ENCODE measurements at places on chromosomes 13 and 19.

DNA sequence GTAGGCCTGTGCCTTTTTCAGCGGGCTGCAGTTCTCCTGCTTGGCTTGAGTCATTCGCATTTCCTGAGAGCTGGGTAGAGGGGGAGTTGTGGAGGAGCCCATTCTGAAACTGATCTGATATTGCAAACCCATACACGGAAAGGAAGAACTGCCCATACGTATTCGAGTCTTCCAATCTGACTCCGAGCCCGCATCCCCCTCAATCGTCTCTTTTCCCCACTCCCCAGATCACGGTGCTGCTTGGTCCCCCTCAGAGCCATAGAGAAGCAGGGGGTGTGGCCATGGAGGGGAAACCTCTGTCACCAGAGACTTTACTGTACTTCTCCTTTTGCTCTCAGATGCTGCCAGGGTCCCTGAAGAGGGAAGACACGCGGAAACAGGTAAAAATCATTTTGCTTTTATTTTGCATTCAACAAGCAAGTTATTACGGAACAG, at the start of gene CD22:
CD22 (plus strand) TSS at position 337 of the 435 bp plus-strand sequence. CDS start 2,854 bp downstream, outside the sequence.
- peak; percentile 39 for DNase-seq

DNA sequence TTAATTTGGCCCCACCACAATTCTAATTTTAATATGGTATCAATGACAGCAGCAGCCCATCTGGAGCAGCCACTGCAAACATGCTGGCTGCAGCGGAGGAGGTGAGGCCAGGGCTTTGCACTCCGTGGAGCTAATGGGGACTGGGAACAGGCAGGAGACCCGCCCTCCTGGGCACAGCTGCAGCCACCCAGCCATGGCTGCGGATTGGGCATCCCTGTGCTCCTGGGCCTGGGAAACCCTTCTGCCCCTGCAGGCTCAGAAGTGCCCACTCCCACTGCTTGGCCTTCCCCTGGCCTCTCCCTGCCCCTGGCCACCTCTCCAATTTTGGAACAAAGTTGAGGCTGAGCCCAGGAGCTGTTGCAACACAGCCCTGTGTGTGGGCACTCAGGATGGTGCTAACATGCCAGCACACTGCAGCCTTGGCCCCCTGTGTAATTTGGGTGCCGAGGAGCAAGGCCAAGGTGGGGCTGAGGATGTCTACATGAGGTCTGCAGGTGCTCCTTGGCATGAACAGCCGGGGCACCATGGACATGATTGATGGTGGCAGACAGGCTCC, 123.6 kb downstream of the PCDH9 start:
- no peak for DNase-seq

DNA sequence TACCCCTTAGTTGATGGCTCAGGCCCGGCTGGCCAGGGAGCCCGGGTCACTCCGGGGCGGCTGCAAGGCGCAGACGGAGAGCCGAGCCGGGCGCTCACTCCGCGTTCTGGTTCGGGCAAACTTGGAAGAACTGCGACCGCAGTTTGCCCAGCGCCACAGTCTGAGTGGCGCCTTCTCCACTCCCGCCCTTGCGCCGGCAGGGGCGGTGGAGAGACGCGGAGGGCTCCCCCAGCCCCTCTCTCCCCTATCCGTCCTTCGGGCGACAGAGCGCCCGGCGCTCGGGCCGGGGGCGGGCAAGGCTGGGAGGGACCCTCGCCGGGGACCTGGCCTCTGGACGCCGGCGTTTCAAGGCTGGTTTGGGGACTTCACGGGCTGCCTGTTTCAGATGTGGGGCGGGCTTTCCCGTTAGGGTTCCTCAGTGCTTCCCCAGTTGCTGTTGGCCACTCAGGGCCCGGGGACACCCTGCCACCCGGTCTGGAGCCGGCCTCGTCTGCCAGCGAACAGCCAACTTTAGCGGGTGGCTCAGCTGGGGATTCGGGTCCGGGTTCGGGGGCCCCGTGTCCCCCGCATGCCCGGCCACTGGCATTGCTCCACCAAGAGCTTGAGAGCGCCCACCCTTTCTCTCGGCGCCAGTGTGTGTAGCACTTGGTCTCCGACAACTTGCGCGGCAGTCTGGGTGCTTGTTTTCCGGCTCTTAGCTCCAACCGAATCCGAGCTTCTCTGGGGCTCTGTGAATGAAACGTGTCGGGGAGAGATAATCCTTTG, 1.5 kb downstream of the GPC6 start:
- DNase-seq = no peak

GRCh38 chr19:2275588-2276428, 6.2 kb downstream of the PEAK3 start:
- no peak for DNase-seq

DNA sequence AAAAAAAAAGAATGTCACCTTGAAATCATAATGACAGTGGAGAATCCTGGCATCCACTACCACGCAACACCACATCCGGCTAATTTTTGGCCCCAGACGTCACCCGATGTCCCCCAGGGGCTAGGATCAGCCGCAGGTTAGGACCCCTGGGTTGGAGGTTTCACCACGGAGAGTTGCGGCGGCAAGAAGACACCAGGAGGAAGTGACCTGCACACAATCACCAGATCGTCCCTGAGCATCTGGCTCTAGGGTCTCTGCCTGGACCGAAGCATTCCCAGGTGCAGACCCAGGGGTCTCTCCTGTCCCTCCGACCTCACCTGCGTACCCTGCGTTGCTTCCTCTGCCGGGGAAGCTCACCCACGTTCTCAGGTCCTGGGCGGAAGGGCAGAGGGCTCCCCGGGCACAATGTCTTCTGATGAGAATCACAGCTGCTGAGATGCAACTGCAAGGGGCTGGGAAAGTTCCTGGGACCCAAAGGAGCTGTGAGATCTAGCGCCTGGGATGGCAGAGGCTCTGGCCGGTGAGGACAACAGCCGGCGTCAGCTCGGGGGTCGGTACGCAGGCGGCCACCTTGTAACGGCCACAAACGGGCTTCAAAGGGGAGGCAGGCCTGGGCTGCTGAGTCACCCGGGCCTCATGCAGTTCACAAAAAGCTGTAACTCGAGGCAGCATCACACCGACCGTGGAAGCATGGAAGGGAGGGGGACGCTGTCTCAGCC, 111.2 kb downstream of the GADD45B start:
- no peak for DNase-seq

DNA sequence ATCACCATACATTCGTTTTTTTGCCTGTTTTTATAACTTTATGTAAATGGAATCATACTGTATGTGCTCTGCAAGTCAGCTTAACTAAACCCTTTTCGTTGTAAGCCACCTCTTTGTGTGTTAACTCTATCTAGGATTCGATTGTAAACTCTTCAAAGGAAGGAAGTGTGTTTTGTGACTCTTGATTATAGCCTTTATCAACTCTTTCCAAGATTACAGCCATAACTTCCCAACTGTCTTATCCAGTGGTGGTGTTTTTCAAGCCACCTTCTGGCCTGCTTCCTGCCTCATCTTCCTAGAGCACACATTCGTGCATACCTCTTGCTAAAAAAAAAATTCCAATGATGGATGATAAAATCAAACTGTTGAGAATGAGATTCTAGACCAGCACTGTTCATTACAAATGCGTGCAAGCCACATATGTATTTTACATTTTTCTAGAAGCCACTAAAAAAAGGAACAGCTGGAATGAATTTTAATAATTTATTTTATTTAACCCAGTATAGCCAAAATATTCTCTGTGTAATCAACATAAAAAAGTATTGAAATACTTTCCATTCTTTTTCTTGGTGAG, 12.0 kb upstream of the FBXL3 start:
- no peak for DNase-seq

DNA sequence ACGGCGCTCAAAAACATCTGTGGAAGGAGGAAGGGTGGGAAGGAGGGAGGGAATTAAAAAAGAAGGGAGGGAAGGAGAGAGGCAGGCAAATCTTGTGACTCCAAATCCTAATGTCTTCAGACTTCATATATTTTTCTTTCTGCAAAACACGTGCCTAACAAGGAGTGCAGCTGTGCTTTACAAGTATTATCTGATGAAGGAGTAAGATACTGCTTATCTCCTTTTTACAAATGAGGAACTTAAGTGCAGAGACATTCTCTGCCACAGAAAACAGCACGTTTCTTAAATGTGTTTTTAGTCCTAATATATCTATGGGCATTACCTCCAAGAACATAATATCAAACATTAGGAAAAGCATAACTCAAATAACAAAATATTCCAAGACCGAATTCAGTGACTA, 6.5 kb downstream of the FLT3 start:
- DNase-seq = no peak

GRCh38 chr13:76503766-76504165, 382.4 kb downstream of the KCTD12 start:
- no peak for DNase-seq

DNA sequence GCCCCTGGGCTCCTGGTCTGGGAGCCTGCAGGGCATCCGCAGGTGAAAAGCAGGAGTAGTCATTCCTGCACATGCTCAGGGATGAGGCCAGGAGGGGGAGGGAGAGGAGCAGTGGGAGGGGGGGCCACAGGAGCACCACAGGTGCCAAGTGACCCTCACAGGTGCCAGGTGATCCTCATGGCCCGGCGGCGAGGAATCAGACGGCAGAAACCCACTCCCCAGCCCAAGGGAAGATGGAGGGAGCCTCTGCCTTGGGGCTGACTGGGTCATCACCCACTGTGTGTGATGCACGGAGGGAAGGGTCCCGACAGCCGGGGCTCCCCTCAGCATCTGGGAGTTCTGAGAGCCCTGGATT, 27.4 kb downstream of the SH3GL1 start:
- no peak for DNase-seq

GRCh38 chr13:33575378-33575777, 242.6 kb upstream of the RFC3 start:
- DNase-seq = no peak

DNA sequence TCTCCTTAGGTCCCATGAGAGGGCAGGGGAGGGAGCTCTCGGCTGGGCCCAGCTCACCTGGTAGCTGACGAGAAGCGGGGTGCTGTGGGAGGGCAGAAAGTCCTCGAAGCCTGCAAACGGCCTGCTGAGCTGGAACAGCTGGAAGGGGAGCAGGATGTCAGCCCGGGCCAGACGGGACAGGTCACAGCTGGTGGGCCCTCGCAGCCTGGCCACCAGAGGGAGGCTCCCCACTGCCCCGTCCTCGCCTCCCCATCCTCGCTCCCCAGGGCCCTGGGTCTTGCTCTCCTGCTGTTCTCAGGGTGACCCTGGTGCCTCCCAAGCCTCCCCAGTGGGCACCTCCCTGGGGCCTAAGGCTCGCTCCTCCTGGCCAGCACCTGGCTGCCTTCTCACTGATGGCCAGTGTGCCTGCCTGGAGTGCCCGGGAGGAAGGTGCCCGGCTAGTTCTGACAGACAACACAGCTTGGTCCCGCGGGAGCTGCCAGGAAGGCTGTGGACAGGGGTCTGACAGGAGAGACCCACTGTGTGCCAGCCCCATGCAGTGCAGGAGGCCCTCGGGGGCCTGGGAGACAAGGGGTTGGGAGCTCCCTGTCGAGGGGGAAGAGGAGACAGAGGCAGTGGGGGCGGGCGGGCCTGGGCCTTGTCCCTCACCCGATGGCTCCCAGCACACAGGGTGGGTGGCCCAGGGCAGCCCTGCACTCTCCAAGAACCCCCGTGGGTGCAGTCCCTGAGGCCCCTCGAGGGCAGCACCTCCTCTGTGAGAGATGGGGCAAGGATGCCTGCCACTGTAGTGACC, 20.3 kb downstream of the GPX4 start:
- DNase-seq = no peak

DNA sequence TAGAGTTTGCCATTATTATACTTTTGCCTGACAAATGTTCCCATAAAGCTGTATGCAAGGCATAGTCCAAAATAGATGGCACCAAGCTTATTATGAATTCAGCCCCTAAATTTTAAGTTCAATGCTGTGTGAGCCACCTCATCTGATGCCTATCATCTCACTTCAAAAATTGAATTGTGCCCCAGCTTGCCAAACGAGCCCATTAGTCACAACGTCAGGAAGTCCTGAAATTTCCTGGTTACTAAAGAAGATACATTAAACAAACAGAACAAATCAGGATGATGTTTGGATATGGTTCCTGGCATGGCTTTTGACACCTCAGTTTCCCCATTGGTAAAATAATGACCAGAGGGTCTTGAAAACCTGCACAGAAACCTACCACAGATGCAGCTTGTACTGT, 147.5 kb upstream of the SOX21 start:
- no peak for DNase-seq

DNA sequence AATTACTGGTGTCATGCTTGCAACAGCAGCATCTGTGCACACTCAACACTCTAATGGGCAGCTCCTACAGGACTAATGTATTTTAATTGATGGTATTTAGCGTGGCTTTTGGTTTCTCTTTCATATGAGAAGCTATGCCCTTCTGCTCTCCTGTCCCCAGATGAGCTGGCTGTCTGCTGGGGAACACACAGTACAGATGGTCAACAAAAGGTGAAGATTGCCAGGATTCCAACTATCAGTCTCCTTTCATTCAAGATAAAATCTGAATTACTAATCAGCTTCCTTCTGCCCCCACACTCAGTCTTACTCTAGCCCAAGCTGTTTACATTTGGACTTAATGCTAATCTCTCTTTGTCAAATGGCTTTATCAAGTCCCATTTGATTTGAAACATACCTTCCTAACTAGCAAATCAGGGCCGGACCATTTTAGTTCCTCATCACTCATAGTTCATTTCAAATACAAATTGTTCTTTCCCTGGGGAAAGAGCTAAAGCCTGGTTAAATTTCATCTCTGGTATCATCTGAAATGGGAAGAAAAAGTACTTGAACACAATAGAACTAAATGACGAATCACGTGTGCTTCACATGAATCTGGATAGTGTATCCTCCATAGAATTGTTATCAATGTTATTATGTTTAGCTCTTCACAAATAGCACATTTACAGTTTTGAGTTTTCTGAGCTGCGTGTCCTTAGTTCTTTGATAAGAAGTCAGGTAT, 988.0 kb downstream of the PCDH17 start:
- DNase-seq = no peak

DNA sequence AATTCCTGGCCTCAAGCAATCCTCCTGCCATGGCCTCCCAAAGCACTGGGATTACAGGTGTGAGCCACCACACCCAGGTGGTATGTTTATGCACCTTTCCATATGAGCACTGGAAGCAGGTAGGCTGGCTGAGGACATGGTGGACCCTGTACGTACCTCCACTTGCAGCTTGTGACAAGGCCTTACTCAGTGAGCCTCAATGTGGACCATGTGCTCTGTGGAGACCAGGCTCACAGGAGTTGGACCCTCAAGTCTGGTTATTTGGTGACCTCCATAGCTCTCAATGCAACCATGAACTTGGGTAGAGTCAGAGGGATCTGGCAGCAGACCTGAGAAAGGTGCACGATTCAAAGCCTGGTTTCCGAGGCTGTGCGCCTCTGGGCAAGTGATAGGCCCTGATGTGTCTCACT, 5.5 kb downstream of the ACP4 start:
- no peak for DNase-seq

DNA sequence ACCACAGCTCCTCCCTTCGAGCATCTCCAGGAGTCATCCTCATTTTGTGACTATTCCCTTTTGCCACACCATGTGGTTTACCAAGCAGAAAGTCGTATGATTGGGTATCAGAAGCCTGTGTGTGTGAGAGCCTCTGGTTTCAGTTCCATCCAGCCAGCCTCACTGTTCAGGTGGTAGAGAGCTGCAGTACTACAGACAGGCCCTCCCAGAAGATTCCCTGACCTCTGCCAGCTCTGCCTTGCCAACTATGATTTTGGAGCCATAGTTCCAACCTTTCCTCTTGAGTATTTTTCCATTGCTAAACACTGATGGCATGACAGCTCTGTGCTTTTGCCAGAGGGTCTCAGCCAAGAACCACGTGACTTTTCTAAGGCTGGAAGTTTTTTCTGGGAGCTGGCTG, 82.5 kb downstream of the DHRS12 start:
- no peak for DNase-seq
